ENCODE measurements at places on chromosomes 2 and 18. TPM values are rescaled to one million over a fixed set of nuclear protein-coding genes. Genes with fewer than 3 reads are reported as not detected.
A peak's percentile ranks its signal among the peaks of the same experiment; 100 is the strongest.

PRKAG3 gene
- not detected for total RNA-seq

LOXHD1 gene
- total RNA-seq, result not detected

ADI1 gene
- 32.3 TPM for total RNA-seq

GRCh38 chr2:170967553-170967952 lies 38.5 kb downstream of the GORASP2 start:
- no peaks in the 10 kb centered on the region for H3K4me1 ChIP-seq
- no peak overlapping the region for H3K4me3 ChIP-seq
- no peak for DNase-seq
- no peaks in the 10 kb centered on the region for H3K27me3 ChIP-seq
- H3K36me3 ChIP-seq, result peaks cover 35% of the 10 kb centered on the region

DNA sequence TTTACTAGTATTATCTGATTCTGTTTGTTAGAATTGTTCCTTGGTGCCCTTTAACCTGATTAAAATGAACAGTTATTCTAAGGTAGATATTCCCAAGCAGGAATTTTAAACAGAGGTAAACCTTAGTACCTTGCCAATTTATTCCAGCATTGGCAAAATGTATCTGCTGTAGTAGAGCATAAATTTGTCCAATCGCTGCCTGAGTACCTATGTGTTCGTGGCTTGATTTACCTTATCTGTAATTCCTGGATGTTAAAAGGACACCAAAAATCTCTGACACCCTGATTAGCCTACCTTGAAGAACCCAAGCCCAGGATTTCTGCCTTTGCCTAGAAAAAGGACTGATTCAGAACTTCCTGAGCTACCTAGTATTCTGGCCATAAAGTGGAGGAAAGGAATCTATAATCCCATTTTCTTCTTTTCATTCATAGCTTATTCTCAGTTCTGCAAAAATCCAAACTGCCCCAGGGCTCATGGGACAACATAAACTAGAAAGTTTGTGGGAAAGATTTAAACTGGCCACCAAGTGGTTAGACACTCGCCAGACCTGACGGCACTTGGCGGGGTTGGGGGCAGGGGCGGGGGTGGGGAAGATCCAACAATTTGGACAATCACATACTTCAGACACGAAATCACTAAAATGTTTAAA lies 16.2 kb upstream of the ZCCHC2 start:
- peak overlapping the region; percentile 72 for H3K27ac ChIP-seq
- no peak for DNase-seq
- H3K27me3 ChIP-seq, result no peaks in the 10 kb centered on the region
- H3K4me3 ChIP-seq, result peak overlapping the region; percentile 56

DNA sequence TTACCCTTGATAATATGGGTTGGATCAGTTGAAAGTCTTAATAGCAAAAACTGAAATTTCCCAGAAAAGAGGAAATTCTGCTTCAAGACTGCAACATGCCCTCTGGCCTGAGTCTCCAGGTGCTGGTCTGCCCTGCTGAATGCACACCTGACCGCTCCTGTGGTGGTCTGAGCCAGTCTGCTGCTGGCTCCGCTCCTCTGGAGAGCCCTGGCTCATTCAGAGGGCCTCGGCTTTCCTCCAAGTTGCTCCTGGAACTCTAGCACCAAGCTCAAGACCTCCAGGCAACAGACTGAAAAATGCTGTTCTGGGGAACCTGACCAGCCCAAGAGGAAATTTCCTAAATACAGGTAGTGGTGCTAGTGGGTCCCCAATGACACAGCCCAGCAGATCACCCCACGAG lies 64.8 kb downstream of the DIPK1C start:
- H3K27ac ChIP-seq, result no peak overlapping the region
- peaks cover 7% of the 10 kb centered on the region for H3K4me1 ChIP-seq
- no peaks in the 10 kb centered on the region for H3K27me3 ChIP-seq
- H3K36me3 ChIP-seq, result no peaks in the 10 kb centered on the region
- no peak overlapping the region for H3K4me3 ChIP-seq

SERPINB13 gene
- total RNA-seq, result not detected

SLC38A11 gene
- total RNA-seq, result not detected

- no peaks in the 10 kb centered on the region for H3K4me1 ChIP-seq
- H3K27me3 ChIP-seq, result no peaks in the 10 kb centered on the region
- H3K36me3 ChIP-seq, result no peaks in the 10 kb centered on the region
Measured at GRCh38 chr18:72700961-72701710, 157.0 kb upstream of the CBLN2 start.

DNA sequence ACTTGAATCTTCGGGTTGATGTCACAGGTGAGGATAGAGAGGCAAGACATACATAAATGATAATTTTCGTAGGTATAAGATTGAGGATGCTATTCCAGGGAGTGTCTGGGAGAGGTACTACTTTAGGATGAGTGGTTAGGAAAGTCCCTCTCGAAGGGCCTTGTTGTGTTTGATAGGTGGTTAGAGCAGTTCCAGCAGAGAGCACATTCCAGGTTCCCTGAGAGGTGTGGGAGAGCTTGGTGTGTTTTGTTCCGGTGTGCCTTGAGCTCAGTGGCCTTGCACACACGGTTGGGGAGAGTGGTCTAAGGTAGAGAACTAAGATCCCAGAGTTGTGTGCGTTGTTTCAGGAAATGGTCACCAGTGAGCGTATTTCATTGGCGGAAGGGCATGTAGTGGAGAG lies 191.4 kb downstream of the ZNF407 start:
- H3K27me3 ChIP-seq, result no peaks in the 10 kb centered on the region
- no peaks in the 10 kb centered on the region for H3K4me1 ChIP-seq
- no peak for DNase-seq
- H3K27ac ChIP-seq, result no peak overlapping the region
- no peak overlapping the region for H3K4me3 ChIP-seq
- H3K36me3 ChIP-seq, result no peaks in the 10 kb centered on the region

SERPINB10 gene
- total RNA-seq, result not detected

DNA sequence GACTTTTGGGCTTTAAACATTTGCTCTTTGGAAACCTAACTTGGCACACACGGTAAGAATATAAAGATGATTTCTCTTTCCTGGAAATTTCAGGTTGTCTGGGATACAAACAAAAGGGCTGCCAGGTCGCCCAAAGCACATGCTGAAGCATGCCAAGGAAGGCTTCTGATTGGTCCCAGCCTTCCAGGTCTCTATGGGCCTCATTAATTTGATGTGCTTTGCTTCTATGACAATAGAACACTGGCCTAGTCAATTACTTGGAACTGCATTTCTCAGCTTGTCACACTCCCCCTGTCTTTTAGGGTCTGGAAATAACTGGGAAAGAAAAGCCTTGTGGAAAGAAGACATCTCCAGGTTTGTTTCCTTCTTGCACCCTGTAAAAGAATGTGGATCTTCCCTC lies 228.9 kb downstream of the ADCYAP1 start:
- H3K4me1 ChIP-seq, result no peaks in the 10 kb centered on the region
- DNase-seq, result no peak
- no peak overlapping the region for H3K4me3 ChIP-seq
- H3K27me3 ChIP-seq, result no peaks in the 10 kb centered on the region

DNA sequence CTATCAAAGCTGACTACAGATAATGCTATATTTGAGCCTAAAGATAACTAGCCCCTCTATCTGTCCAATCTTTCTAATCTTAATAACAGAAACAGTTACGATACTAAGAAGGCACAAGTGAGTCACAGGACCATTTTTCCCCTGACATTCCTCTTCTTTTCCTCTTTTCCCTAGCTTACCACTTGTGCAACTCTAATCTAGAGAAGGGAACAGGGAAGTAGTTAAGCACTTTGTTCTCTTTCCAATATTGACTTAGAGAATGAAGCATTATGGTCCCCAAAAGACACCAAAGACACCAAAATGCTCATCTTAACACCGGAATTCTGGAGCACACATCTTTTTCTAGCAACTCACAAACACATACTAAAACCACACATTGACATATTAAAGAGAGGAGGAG lies 1.8 kb downstream of the PDE11A start:
- H3K4me3 ChIP-seq, result no peak overlapping the region
- no peak overlapping the region for H3K27ac ChIP-seq
- DNase-seq, result no peak
- no peaks in the 10 kb centered on the region for H3K36me3 ChIP-seq

DNA sequence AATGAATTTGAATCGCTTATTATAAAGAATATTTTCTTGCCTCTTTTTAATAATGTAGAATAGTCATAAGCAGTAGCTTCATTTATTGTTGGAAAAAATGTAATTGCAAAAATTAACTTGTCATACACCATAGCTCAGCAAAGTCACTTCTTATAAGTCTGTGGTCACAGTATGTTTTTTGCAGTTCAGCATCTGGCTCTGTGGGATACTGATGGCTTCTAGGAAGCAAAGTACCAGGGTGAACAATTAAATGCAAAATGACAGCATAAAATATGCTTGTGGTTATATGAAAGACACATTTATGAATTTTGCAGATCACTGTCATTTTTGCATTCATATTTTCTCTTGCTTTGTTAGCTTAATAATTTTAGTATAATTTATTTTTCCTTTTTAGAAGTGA lies 116.5 kb downstream of the ZNF407 start:
- DNase-seq, result no peak
- no peak overlapping the region for H3K27ac ChIP-seq
- H3K27me3 ChIP-seq, result no peaks in the 10 kb centered on the region
- no peaks in the 10 kb centered on the region for H3K36me3 ChIP-seq

DNA sequence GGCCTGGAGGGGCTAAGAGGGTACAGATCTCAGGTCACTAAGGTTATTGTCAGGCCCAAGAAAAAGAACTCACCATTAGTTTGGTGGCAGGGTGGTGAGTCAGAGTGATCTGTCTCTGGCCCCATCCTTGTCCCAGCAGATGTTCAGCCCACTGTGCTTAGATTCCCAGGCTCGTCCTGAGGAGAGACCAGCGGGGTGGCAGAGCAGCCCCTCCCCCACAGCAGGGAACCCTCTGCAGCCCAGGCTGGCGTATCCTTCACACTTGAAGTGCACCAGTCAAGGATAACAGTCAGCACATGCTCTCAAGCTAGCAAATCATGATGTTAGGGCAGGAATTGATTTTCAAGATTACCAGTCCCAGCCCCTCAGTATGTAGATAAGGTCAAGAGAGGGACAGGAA lies 43.1 kb downstream of the TMEM185B start:
- H3K27me3 ChIP-seq, result no peaks in the 10 kb centered on the region
- DNase-seq, result no peak
- H3K27ac ChIP-seq, result no peak overlapping the region
- H3K4me3 ChIP-seq, result no peak overlapping the region
- H3K36me3 ChIP-seq, result no peaks in the 10 kb centered on the region

HNMT gene
- total RNA-seq, result 1.1 TPM

FOXI3 gene
- not detected for total RNA-seq

DNA sequence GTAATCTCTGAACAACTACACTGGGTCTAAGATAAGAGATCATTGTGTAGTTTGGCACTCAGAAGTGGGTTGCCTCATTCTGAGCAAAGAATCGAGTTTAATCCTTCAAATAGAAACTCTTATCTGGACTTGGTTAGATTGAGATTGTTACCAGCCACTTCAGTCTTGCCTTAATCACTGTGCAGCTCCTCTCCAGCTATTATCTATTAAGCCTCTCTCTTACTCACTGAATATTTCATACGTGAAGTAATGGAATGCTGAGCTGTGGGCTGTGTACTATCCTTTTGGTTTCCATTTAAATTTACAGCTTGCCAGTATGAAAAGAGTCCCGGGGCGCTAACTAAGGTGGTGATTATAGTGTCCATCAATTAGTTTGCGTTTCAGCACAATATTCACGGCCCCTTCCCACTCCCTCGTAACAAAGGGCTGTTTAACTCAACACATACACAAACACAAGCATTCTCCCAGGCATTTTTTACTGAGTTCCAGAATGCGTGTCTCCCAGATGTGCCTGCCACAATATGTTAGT lies 65.7 kb upstream of the NCKAP5 start:
- no peak overlapping the region for H3K27ac ChIP-seq
- H3K4me1 ChIP-seq, result no peaks in the 10 kb centered on the region
- no peaks in the 10 kb centered on the region for H3K36me3 ChIP-seq
- DNase-seq, result no peak
